NCI-H2171 (cell line): ENCODE measurements at places on chromosomes 4 and X.

DNA sequence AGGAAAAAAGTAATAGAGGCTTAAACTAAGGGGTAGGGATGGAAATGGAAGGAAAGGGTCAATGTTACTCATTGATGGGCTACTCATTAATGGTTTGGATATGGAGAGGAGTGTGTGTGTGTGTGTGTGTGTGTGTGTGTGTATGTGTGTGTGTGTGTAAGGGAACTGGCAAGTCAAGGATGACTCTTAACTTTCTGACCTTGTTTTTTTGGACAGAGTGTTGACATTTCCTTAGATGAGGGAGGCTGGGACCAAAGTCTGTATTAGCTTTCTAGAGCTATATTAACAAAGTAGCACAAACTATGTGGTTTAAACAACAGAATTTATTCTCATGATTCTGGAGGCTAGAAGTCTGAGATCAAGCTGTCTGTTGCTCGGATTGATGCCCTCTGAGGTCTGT is 202.7 kb downstream of the GBA3 start:
- DNase-seq = no peak

GRCh38 chrX:47206316-47206715 is 12.2 kb upstream of the CDK16 start:
- no peak for DNase-seq

DNA sequence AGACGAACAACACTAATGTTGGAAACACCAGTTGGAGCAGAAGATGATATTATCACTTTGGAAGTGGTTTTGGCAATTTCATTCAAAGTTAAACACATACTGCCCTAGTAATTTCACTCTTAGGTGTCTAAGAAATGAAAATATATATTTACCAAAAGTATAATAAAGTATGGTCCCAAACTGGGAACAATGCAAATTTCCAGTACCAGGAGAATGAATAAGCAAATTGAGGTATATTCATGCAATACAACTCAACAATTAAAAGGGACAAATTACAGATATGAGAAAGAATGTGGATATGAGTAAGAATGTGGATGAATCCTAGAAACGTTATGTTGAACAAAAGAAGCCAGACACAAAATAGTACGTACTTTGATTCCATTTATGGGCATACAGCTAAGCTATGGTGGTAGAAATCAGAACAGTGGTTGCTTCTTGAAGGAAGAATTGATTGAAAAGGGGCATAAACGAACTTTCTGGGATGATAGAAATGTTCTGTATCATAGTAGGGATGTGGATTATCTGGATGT is 10.0 kb downstream of the ELMOD2 start:
- DNase-seq = no peak

- DNase-seq = no peak
Measured at GRCh38 chr4:106647451-106647850, 278.9 kb upstream of the GIMD1 start.

DNA sequence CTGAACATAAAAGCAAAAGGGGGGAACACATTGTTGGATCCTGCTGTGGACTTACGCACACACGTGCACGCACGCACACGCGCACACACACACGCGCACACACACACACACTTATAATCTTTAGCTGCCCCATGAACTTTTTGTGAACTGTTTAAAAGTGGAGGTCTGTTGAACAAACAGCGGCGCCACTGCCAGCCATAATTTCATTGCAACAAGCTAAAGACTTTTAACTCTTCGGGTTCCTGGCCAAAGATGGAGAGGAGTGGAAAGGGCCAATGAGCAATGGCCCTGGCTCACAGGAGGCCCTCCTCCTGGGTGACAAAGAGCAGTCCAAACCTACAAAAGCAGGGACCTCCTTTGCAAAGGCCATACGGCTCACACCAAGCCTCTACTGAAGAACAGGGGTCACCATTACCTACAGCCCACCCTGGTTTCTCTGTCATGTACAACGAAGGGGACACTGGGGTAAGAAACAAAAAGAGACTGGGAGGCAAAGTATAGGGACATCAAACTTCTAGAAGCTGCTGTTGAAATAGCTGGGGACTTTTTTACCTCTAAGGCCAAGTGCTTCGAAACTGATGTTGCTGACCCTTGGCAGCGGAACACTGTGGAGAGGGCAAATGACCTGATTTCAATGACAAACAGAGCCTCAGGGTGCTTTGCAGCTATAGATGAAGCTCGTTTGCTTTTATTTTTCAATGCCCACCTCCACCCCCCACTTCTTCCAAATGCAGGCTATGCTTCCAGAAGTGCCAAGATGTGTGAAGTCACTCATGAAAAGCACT is 16.7 kb downstream of the BCOR start:
- no peak for DNase-seq

- no peak for DNase-seq
Measured at GRCh38 chrX:136856050-136856449, 24.5 kb downstream of the RBMX start.

DNA sequence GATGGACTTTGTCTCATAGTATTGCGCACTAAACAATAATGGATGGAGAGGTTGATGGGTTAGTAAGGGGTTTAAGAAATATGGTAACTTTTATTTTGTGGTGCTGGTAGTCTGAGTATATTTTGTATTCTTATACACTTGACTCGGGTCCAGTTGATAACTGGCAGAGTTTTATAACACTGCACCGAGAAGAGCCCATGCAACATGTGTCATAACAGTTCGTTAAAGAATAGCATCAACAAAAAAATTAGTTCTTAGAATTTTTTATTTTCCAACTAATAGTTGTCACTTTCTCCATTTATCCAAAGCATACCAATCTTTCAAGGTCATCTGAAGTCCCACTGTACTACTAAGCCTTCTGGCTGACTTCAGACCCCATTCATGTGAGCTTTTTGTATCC is 175.1 kb downstream of the SOWAHB start:
- no peak for DNase-seq

- no peak for DNase-seq
Measured at GRCh38 chr4:53183754-53184153, 182.1 kb downstream of the SCFD2 start.

DNA sequence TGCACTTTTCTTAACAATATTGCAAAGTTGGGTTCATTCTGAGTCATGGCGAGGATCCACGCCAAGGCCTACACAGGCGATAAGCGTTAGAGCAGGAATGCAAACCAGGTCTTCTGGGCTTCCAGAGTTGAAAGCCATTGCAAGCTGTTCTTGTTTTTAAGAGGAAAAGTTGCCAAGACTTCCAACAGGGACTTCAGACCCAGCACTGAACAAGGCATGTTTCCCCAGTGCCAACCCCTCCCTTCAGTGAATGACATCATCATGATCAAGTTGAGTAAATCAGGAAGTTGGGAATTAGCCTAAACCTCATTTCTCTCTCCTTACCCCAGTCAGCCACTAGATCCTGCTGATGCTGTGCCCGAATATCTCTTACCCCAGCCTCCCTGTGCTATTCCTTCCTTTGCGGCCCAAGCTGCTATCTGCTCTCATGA is 355.1 kb downstream of the HS3ST1 start:
- no peak for DNase-seq

DNA sequence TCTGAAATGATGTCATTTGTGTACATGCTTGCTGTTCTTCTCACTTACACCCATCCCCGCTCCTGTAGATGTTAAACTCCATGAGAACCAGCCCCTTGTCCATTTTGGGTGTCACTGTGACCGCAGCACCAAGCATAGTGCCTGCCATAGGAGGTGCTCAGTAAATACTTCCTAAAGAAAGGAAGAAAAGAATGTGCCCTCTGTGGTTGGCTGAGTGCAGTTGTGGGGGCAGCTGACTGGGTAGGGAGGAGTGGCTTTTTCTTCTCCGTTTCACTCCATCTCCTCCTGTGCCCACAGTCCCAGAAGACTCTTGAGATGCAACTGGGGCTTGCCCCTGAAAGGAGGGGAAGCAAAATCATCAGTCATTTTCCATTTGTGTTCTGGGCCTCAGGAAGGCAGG is 25.5 kb downstream of the PHEX start:
- DNase-seq = no peak

DNA sequence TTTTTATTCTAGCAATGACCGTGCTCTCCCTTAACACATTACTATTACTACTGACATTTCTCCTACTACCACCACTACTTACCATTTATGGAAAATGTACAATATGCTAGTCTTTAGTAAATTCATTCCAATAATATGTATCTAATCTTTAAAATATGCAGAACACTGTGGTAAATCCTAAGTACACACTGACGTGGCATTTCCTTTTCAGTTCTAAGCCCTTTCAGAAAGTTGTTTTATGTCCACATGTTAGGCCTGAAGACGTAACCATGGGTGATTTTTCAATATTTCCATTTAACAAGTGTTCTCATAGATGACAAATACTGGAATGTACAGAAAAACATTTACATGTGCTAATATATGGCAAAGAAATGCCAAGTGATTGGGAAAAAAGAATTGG is 268.6 kb upstream of the SLIT2 start:
- no peak for DNase-seq

- DNase-seq = no peak
Measured at GRCh38 chr4:106629268-106629625, 260.7 kb upstream of the GIMD1 start.

GRCh38 chrX:107724653-107725052 is 50.9 kb downstream of the TSC22D3 start:
- no peak for DNase-seq
